Activated CD4-positive, alpha-beta T cell treated with anti-CD3 and anti-CD28 coated beads for 36 hours (primary cell): ENCODE measurements at places on chromosomes 7 and 10. TPM values are rescaled to one million over a fixed set of nuclear protein-coding genes. Genes with fewer than 3 reads are reported as not detected.
A peak's percentile ranks its signal among the peaks of the same experiment; 100 is the strongest.

DNA sequence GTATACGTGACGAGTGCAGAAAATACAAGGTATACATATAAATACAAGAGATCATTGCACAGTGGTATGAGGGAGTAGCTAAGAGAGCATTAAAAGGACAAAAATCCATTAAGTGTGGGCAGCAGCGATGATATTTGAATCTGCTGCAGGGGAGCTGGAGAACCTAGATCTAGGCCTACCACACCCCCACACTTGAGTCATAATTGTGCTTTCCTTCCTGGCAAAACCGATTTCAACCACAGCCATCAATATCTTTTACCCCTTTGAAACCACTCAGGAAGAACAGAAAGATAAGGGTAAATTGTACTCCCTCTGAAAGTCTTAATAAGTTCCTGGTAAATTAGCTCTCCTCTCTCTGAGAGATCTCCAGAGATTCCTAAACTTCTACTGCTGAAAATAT is 345.0 kb downstream of the SORCS1 start:
- DNase-seq: no peak

- DNase-seq: no peak
Measured at GRCh38 chr10:100710151-100710871, 35.1 kb upstream of the PAX2 start.

DNA sequence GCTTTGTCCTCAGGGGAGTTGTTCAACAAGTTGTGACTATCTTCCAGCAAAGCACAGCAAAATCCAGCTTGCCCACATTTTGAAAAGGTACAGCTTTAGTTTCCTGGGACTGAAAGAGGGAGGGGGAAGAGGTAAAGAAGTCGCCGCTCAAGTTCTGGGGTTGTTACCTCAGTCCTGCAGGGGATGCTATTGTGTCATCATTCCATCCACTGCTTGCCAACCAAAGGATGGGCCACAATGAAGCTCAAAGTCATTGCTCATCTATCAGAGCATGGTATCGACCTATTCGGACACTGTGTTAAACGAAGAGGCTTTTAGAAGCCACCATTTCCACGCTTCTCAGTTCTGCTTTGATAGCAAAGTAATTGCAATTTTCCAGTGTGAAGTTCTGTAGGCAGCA is 34.3 kb downstream of the NPY start:
- no peak for DNase-seq

DNA sequence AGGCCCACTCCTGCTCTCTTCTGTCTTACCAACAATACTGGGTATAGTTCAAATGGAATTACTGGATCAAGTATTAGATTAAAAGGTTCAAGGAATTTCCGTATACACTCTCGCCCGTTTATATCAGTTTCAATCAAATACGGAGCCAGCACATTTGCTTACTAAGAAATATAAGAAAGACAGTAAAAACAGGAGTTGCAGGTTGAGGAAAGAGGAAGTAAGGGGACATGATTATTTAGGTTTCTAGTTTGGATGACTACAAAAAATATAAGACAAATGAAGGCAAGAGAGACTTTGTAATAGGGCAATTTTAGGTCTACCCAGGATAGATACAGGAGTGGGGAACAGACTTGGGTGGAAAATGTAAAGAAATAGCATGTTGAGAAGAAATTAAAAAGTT is 109.9 kb upstream of the ABI1 start:
- DNase-seq: no peak

GRCh38 chr10:12750526-12751201 is 250.8 kb downstream of the CCDC3 start:
- no peak for DNase-seq

GRCh38 chr10:58757352-58758065 is 244.8 kb downstream of the BICC1 start:
- DNase-seq: no peak

DNA sequence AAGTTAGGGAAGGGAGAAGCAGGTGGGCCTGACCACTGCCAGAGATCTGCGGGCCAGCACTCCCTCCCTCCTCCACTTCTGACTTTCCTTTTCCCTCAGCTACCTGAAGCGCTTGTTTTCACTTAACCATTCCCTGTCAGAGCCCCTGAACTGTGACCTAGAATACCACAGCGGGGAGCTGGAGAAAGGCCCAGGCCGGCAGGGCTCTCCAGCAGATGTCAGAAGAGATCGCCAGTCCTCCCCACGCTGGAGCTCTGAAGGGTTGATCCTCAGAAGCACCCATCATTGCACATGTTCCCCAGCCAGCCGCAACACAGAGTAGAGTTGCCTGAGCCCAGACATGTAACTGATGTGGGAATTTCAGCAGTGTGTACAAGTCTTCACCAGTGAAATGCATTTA is 44.4 kb upstream of the GAD2 start:
- no peak for DNase-seq

GRCh38 chr10:5818894-5819293 is 5.7 kb upstream of the GDI2 start:
- DNase-seq: no peak

DNA sequence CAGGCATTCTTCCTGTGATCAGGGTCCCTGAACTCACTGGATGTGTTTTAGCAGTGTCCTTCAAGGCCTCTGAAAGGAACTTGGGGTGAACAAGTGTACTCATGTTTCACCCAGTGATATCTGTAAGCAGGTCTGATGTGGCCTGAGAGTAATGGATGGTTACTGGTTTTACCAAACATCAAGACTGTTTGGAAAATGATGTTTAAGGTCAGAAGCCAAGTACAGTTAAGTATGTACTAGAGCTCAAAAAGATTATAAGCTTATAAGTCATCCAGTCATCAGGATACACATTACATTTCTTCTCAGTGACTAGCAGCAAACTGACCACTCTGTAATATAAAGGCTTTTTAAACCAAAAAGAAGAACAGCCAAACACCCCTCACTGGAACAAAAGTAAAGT is 79.8 kb upstream of the PTN start:
- DNase-seq: no peak

- DNase-seq: no peak
Measured at GRCh38 chr7:22589641-22590201, 89.7 kb upstream of the STEAP1B start.

- DNase-seq: no peak
Measured at GRCh38 chr10:103768345-103768744, 87.0 kb downstream of the SH3PXD2A start.

GRCh38 chr7:40175725-40176510 is 41.1 kb downstream of the SUGCT start:
- no peak for DNase-seq

- DNase-seq: peak; percentile 27
Measured at GRCh38 chr10:132611026-132611910, 73.7 kb downstream of the INPP5A start.

GRCh38 chr7:151451626-151452571 is 12.0 kb upstream of the CRYGN start:
- no peak for DNase-seq

GRCh38 chr7:74289018-74289658 is at the start of gene CLIP2:
Gene CLIP2 (plus strand): TSS chr7:74289407. CDS start chr7:74317547, 28,140 bp downstream.
- peak; percentile 87 for DNase-seq

DNA sequence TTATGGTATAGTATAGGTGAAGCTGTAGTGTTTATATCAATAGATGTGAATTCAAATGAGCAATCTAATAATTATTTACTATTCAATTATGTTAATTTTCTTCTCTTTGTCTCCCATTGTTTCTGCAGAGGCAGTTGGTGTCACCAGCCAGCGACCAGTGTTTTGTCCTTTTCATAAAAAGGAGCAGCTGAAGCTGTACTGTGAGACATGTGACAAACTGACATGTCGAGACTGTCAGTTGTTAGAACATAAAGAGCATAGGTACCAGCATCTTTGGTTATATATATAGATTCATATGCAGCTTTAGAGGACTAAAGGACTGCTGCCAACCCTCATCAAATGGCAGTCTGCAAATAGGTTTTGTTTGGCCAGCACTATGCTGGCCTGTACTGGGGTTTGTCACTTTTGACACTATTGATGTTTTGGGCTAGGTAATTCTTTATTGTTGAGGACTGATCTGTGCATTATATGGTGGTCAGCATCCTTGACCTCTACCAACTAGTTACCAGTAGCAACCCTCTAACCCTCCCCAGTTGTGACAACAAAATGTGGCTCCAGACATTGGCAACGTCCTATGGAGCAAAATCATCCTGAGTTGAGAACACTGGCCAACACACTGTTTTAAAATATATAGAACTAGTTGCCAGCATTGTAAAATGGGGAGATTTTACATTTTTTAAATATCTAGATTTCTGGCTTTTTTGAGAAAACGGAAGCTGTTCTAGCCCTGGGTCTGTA is 59.2 kb downstream of the TRIM24 start:
- no peak for DNase-seq

- DNase-seq: no peak
Measured at GRCh38 chr7:140635345-140635744, 5.3 kb downstream of the DENND2A start.

DNA sequence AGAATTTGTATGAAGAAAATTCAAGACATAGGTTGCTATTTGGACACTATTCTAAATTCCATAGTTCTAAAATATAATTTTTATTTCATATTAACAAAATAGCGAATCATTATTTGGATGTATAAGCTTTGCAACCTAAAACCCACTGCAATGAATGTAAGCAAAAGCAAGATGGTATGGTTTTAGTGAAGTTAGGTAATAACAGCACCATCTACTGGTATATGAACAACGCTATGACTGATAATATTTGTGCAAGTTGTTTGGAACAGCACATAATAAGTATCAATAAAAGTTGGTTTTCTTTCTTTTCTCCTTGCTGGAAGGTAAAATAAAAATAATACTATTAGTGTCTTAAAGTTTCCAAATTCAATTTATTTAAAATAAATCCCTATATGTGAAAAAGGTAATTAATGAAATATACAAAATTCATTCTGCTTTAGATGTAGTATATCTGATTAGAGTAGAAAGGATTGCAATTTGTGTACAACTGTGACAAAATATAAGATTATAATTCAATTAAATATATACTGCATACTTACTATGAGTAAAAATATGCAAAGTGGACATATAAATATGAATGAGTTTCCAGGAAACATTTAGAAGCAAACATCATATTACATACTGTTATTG is 79.0 kb upstream of the LSM8 start:
- DNase-seq: no peak

DNA sequence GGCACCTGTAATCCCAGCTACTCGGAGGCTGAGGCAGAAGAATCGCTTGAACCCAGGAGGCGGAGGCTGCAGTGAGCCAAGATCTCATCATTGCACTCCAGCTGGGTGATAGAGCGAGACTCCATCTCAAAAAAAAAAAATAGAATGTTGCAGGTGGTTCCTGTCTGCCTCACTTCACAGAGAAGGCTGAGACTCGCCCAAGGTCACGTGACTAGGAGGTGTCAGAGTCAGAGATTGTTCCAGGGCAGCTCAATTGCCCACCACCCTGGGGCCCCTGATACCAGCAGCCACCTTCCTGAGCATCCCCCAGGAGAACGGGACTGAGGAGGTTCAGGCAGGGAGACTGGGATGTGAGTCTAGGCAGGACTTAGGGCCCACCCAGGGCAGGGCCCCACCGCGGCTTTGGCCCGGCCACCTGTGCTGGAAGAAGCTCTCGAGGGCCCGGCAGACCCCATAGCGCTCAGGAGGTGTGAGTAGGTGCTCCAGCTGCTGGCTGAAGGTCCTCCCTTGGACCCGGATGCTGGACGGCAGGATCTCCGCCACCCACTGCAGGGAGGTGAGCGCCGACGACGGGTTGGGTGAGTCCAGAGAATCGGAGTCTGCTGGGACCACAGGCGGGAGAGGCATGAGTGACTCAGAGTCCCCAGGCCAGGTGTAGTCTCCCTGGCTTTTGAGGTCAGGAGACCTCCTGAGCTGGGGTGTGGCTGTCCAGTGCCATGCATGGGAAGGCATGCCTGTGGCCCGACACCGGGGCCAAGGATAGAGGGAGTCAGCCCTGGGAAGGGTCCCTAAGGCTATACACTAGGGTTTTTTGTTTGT is 30.9 kb downstream of the GRID2IP start:
- no peak for DNase-seq

- peak; percentile 77 for DNase-seq
Measured at GRCh38 chr7:101538596-101539459, 90.3 kb downstream of the MYL10 start.

- peak; percentile 41 for DNase-seq
Measured at GRCh38 chr10:70672165-70673042, at the start of gene ADAMTS14. Gene ADAMTS14 (plus strand): TSS chr10:70672506. CDS start chr10:70672803, 297 bp downstream.

- no peak for DNase-seq
Measured at GRCh38 chr7:143229054-143229790, 7.4 kb downstream of the TAS2R40 start.

DNA sequence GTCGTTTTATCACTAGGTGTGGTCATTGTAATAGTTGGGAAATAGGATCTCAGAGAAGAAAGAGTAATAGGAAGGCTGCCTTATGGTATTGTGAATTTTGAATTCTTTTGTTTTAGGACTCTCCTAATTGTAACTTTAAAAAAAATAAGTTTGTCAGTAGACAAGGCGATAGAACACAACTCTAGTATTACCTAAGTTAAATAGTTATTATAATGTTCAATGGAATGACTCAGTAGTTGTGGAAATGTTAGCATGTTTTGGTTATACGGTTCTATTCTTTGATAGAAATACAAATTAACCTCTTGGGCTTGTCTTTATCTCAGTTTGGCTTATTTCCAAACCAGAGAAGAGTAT is 1.4 kb downstream of the DNAH11 start:
- DNase-seq: no peak

GRCh38 chr10:106559442-106559841 is 605.1 kb downstream of the SORCS1 start:
- DNase-seq: no peak

Gene DRGX
- not detected for total RNA-seq

Gene C10orf95
- total RNA-seq: 0.27 TPM

Gene NEUROD6
- total RNA-seq: not detected

Gene STEAP1
- 0.32 TPM for total RNA-seq

Gene BNIP3
- total RNA-seq: 200 TPM

Gene EBLN1
- not detected for total RNA-seq

Gene LRIT1
- total RNA-seq: not detected

Gene CCDC71L
- 18.6 TPM for total RNA-seq

Gene ECHDC3
- total RNA-seq: 3.8 TPM

Gene GPRIN2
- not detected for total RNA-seq

Gene COL1A2
- total RNA-seq: 0.11 TPM

Gene KCNH2
- total RNA-seq: 0.54 TPM
